ENCODE measurements at places on chromosomes 16 and 17. TPM values are rescaled to one million over a fixed set of nuclear protein-coding genes. Genes with fewer than 3 reads are reported as not detected.

HEXIM1 gene
- total RNA-seq: 49.3 TPM

DNA sequence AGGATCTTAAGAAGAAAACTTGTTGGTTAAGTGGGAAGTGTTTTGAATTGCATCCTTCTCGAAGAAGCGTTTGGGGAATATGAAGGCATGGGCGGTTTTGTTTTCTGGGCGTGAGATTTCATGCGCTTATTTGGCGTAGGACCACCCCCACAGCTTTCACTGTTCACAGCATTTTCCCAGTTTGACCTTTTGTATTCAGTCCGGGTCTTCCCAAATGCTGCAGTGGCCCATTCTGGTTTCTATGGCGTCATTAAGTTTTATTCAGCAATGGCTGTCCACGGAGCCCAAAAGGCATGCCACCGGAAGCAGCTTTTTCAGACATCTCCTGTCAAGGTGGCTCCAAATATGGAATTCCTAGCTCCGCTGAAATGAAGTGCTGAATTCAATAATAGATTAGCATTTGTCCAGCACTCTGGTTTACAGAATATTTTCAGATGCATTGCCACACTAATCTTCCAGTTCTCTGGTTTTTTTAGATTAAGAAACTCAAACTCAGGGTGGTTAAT, 90.6 kb upstream of the FBXO47 start:
- H3K27ac ChIP-seq: no peak overlapping the region
- peaks cover 12% of the 10 kb centered on the region for H3K4me1 ChIP-seq
- no peaks in the 10 kb centered on the region for H3K36me3 ChIP-seq

- no peak for DNase-seq
- H3K4me3 ChIP-seq: no peak overlapping the region
- no peaks in the 10 kb centered on the region for H3K4me1 ChIP-seq
- H3K27me3 ChIP-seq: no peaks in the 10 kb centered on the region
- H3K36me3 ChIP-seq: no peaks in the 10 kb centered on the region
Observed at GRCh38 chr16:1437606-1438005, 6.7 kb downstream of the PERCC1 start.

DNA sequence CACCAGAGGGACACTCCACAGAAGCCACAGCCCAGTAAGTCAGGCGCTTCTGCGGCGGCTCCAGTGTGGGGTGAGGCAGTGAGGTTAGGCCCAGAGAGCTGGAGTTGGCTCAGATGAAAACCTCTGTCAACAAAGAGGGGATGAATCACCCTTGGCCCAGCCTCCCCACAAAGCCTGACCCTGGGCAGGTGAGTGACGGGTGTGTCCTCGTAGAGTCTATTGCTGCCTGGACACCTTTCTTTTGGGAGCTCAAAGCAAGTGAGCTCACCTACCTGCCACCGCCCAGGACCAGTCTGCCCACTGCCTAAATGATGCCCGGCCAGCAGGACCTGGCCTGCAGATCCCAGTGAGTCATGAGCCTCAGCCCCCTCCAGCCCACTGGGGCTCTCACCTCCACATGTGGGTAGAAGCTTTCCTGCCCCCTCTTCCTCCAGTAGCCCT, 24.9 kb upstream of the DBNDD1 start:
- no peaks in the 10 kb centered on the region for H3K36me3 ChIP-seq
- no peak overlapping the region for H3K4me3 ChIP-seq
- H3K27me3 ChIP-seq: no peaks in the 10 kb centered on the region
- peaks cover 34% of the 10 kb centered on the region for H3K4me1 ChIP-seq

- no peak overlapping the region for H3K27ac ChIP-seq
- DNase-seq: no peak
- H3K36me3 ChIP-seq: no peaks in the 10 kb centered on the region
Observed at GRCh38 chr16:49876716-49877129, 20.8 kb upstream of the ZNF423 start.
